H9 (cell line): ENCODE measurements at places on chromosomes 16 and 17. TPM values are rescaled to one million over a fixed set of nuclear protein-coding genes. Genes with fewer than 3 reads are reported as not detected.
A peak's percentile ranks its signal among the peaks of the same experiment; 100 is the strongest.

DNA sequence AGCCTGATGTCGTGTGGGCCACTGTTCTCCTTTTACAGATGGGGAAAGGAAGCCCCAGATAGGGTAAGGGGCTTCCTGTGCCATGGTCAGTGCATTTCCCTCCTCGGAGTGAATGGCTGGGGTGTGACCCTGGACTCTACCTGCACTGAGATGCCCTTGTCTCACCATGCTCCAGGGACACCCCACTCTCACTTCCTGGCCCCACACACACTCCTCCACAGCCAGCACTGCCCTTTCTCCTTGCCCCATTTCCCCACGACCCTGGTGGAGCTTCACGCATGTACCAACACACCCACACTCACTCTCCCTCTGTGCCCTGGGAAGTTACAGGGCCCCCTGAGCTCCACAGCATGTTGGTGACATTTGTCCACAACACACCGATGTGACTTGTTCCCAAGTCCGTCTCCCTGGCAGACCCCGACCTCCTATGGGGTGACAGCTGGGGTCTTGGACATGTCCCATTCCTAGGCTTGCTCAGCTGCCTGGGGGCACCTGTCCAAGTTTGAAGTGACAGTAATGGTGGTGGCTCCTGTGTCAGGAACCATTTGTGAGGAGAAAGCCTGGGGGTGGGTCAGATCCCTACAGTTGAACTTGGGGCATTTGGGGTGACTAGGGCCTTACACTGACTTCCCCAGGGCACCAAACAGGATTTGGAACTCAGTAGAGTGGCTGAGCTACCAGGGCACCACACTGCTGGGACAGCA lies 47.4 kb downstream of the PECAM1 start:
- H3K36me3 ChIP-seq: no peaks in the 10 kb centered on the region
- H3K4me3 ChIP-seq: no peak overlapping the region
- H3K27ac ChIP-seq: no peak overlapping the region
- no peak for DNase-seq
- H3K27me3 ChIP-seq: no peaks in the 10 kb centered on the region

DNA sequence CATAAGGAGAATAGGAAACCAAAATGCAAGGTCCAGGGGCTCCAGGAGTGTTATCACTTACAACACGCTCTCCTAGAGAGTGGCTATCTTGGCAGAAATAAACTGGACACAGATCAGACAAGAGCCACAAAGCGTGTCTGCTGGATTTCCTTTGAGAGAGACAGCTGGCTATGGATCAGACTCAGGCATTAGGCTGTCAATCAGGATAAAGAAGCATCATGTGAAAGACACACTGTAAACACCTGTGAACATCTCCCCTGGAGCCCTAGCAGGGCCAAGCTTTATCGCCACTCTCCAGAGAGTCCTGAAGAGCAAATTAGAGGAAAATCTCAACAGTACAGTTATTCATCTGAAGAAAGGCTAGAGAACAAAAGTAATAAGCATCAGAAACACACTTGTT lies 26.0 kb downstream of the SYCE1L start:
- peaks cover 7% of the 10 kb centered on the region; the same call in 2 of the 3 replicates for H3K36me3 ChIP-seq
- no peak overlapping the region for H3K4me3 ChIP-seq
- H3K4me1 ChIP-seq: no peaks in the 10 kb centered on the region; the same call in 1 of the 2 replicates
- no peak overlapping the region for H3K27ac ChIP-seq
- no peaks in the 10 kb centered on the region for H3K27me3 ChIP-seq
- no peak for DNase-seq

DNA sequence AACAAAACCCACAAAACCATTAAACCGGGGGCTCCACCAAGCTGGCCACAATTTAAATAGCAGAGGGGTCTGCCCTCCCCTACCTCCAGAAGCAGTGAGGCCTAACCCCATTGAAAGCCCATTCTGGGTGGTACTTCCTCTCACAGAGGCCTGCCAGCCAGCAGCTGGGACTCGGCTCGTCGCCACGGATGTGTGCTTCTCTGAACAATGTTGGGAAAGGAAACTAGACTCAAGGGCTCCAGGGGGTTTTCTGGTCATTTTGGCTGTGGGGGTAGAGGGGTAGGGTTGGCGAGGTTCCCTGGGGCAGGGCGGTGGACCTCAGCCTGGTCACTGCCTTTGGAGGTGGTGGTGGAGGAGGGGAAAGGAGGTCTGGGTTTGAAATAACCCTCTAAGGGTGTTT lies 4.7 kb upstream of the PLCG2 start:
- no peak overlapping the region for H3K27ac ChIP-seq
- peaks cover 2% of the 10 kb centered on the region; the same call in 1 of the 2 replicates for H3K27me3 ChIP-seq
- H3K4me3 ChIP-seq: no peak overlapping the region
- no peaks in the 10 kb centered on the region for H3K4me1 ChIP-seq
- DNase-seq: no peak

- H3K36me3 ChIP-seq: peaks cover 5% of the 10 kb centered on the region
- H3K27ac ChIP-seq: no peak overlapping the region
- no peak overlapping the region; the same call in 2 of the 3 replicates for H3K4me3 ChIP-seq
- no peaks in the 10 kb centered on the region for H3K27me3 ChIP-seq
- DNase-seq: no peak
- H3K4me1 ChIP-seq: peaks cover 2% of the 10 kb centered on the region; the same call in 1 of the 2 replicates
These were observed 3.9 kb upstream of the MRPS23 start for GRCh38 chr17:57853695-57854094.

- H3K4me1 ChIP-seq: peaks cover 3% of the 10 kb centered on the region; the same call in 1 of the 2 replicates
- DNase-seq: no peak
- H3K4me3 ChIP-seq: no peak overlapping the region
- H3K27ac ChIP-seq: no peak overlapping the region
These were observed 147.7 kb upstream of the WSCD1 start for GRCh38 chr17:5922476-5922875.

DNA sequence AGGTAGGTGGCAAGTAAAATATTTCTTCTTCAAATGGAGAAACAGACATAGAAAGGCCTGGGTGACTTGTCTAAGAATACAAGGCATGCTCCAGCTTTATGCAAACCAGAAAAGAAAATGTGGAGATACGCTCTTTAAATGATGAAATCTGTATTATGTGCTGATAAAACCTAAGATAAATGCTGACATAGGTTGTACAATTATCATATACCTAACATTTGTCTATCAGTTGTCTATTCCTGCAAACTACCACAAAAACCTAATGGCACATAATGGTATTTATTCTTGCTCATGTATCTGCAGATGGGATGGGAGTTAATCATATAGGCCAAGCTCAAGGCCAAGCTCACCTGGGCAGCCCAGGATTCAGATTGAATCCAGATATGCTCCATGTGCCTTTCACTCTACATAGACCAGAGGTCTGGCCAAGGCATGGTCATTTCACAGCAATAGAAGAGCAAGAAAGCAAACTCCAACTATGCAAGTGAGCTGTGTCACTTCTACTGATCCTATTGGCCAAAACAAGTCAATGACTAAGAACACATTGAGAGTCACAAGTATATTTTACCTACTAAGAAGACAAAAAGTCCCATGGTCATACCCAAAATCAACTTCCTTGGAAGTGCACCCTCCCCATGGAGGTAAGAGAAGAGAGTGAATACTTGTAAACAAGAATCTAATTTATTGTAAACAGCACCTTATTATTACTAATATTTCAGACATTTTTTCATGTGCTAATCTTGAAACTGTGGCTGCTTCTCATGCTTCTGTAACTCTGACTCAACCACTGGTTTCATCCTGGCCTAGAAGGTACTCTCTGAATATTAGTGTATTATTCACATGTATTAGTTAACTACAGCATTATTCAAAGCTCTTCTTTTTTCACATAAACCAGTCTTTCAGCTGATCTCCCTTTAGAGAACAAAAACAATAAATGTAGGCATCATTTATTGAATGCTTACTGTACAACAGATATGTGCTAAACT lies 270.7 kb upstream of the SOX9 start:
- no peak for DNase-seq
- no peaks in the 10 kb centered on the region for H3K36me3 ChIP-seq
- H3K27me3 ChIP-seq: no peaks in the 10 kb centered on the region

DNA sequence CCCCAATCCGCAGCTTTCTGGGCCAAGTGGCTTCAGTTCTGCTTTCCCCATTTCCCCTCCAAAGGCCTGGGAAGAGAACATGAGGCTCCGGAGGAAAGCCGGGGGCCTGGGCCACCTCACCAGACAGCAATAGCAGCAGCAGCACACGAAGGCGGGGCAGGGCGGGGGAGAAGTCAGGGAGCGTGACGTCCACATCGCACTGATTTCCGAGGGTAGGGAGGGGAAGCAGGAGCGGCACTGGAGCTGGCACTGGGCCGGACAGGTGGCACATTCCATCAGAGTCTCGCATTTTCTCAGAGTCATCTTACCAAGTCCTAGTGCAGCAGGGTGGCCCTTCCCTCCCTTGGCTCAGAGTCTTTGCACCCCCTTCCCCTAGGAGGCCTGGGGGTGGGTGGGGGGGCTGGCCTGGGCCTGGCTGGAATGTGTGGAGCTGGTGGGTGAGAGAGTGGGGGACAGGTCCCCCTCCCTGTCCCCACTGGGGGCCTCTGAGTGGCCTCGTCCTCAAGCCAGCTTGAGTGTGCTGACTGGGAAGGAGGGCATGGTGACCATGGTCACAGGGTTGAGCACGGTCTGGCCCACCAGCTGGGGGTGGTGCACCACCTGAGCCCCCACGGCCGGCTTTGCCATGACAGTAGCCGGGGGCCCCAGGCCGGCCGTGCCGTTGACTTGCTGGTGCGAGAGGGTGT lies 14.3 kb downstream of the MNT start:
- no peak for DNase-seq
- H3K36me3 ChIP-seq: peaks cover 5% of the 10 kb centered on the region; the same call in 2 of the 3 replicates
- H3K4me3 ChIP-seq: no peak overlapping the region
- no peak overlapping the region for H3K27ac ChIP-seq

DNA sequence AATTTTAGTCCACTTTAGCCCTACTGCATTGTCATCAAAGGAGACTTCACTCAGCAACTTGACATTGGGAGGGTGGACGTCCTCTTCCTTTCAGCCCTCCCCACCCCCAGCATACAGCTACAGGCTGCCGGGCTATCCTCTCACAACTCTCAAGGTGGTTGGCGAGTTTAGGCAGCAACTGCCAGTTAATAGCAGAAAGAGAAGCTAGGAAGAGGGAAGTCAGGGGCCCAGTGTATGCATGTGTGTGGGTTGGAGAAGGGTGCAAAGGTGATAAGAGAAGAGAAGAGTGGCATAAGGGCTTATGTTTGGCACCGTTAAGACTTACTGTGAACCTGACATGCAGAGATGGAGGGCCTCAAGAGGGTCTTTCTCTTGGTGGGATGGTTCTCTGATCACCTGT lies 31.8 kb downstream of the CCL4 start:
- no peak overlapping the region for H3K4me3 ChIP-seq
- no peaks in the 10 kb centered on the region for H3K36me3 ChIP-seq
- no peak overlapping the region for H3K27ac ChIP-seq
- DNase-seq: no peak
- H3K4me1 ChIP-seq: no peaks in the 10 kb centered on the region

DNA sequence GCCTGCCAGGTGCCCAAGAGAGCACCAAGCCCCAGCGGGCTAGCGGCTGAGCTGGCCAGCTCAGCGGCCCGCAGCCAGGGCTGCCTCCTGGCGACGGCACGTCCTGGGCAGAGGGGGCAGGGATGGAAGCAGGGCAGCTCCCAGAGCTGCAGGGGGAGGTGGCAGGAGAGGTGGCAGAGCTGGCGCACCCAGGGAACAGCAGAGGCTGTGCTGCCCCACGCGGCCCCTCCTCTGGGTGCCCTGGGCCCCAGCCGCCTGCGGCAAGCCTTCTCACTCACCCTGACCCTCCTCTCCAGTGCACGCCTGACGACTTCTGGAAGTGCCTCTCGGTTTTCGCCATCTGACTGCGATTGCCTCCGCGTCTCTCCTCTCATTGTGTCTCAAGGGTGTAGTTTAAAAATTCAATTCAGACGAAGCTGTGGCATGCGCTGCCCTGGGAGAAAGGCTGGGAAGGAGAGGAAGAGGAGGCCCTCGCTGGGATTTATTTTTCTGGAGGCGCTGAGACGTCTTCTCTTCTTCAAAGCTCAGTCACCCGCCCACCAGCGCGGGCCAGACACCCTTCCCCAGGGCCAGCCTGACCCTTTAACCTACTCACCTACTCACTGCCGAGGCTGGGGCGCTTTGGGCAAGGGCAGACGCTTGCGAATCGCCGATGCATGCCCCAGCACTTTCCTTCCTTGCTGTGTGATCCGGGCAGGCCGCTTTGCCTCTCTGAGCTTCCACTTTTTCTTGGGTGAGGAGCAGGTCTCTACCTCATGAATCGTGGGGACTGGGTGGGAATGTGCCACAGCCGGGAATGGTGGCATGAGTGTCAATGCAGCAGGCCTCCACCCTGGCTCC lies 24.9 kb downstream of the GSE1 start:
- H3K4me3 ChIP-seq: no peak overlapping the region
- H3K36me3 ChIP-seq: peaks cover 2% of the 10 kb centered on the region; the same call in 2 of the 3 replicates
- no peaks in the 10 kb centered on the region for H3K27me3 ChIP-seq
- no peak for DNase-seq

DNA sequence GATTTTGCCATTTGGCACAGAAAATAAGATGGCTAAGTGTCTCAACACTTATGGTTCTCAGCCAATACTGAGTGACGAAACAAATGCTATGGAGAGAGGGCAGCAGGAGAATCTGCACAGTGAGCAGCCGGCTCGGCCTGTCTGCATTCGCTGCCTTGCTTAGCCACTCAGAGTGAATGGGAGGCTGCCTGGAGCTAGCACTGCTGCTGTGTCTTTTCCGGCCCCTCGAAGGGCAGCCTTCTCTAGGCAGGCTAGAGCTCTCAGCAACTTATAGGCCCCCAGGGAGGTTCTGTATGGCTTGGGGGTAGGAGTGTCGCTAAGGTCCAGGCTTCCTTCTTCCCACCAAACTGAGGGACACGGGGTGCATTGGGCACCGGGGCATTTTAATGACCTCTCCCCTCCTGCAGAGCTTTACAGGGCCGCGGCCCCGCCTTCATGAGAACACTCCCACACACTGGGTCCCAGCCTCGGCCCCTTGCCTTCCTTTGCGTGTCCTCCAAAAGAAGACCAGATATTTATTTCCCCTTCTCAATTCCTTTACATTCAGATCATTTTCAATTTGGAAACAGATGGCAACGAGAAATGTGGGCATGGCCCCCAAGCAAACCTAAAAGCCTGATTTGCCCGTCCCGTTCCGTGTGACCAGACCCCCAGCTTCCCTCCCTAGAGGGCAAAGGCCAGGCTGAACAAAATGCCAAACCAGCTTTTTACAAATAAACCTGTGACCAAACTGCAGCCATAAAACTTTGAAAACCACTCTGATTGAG lies 670.9 kb downstream of the TOX3 start:
- DNase-seq: peak; percentile 43
- H3K4me3 ChIP-seq: no peak overlapping the region
- H3K27ac ChIP-seq: no peak overlapping the region
- peaks cover 6% of the 10 kb centered on the region for H3K4me1 ChIP-seq

GRCh38 chr16:88192601-88193000 lies 190.2 kb upstream of the ZNF469 start:
- no peaks in the 10 kb centered on the region for H3K27me3 ChIP-seq
- no peak for DNase-seq
- no peak overlapping the region for H3K4me3 ChIP-seq
- no peak overlapping the region for H3K27ac ChIP-seq

GRCh38 chr16:60304066-60304465 lies 1570.0 kb upstream of the GOT2 start:
- no peaks in the 10 kb centered on the region for H3K27me3 ChIP-seq
- no peak overlapping the region for H3K4me3 ChIP-seq
- no peak for DNase-seq
- H3K27ac ChIP-seq: no peak overlapping the region
- H3K4me1 ChIP-seq: no peaks in the 10 kb centered on the region

Gene CTRB2
- not detected in 2 replicates for total RNA-seq

Gene CTF1
- 0.72 TPM in 2 replicates for total RNA-seq

Gene SPATA22
- total RNA-seq: not detected in 2 replicates

Gene SDR42E1
- total RNA-seq: 0.02 TPM in 1 of 2 replicates, not detected in the other

Gene TVP23A
- total RNA-seq: 3.0 and 3.1 TPM in 2 replicates

Gene TAC4
- not detected in 2 replicates for total RNA-seq

Gene ABCA8
- total RNA-seq: not detected in 2 replicates

Gene ZNF785
- 17.0 and 18.8 TPM in 2 replicates for total RNA-seq

Gene CBX2
- 77.4 and 79.4 TPM in 2 replicates for total RNA-seq

Gene HYDIN
- 1.1 and 1.7 TPM in 2 replicates for total RNA-seq

Gene KRTAP2-2
- total RNA-seq: not detected in 2 replicates
